ENCODE measurements at places on chromosomes 2 and 18. TPM values are rescaled to one million over a fixed set of nuclear protein-coding genes. Genes with fewer than 3 reads are reported as not detected.

DNA sequence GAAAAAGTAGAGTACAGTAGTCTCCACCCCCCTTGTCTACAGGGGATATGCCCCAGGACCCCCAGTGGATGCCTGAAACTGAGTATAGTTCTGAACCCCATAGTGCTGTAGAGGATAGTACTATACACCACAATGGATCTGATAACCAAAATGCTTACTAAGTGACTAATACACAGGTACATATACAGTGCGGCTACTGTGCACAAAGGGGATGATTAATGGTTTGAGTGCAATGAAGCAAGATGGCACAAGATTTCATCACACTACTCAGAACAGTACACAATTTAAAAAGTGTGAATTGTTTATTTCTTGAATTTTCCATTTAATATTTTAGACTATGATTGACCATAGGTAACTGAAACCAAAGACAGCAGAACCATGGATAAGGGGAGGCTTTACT, 446.9 kb upstream of the NRP2 start:
- ATAC-seq = no peak

DNA sequence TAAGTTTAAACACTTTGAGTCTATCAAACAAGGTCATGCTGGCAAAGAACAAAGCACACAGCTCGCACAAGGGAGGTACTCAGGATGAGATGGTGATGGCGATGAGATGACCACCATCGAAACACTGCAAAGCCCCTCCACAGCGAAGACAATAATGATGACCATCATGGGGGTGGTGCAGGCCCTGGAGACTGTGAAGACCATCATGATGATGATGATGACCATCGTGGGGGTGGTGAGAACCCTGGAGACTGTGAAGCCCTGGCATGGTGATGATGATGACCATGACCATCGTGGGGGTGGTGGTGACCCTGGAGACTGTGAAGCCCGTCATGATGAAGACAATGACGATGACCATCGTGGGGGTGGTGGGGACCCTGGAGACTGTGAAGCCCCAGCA, 81.6 kb upstream of the SALL3 start:
- ATAC-seq = no peak

DNA sequence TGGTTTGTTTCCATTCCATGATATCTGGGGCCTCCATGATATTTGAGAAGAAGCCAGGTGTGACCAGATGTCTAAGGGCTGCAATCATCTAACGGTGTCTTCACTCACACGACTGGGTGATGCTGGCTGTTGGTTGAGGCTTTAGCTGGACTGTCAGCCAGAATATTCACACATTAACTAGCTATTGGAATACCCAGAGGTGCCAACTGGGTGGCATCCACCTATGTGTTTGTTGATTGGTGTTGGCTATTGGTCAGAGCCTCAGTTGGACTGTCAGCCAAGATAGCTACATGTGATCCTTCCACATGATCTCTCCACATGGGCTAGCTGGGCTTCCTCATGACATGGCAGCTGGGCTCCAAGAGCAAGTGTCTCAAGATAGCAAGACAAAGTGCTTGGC, 117.4 kb downstream of the CDCA7 start:
- no peak for ATAC-seq

- no peak for ATAC-seq
Observed at GRCh38 chr18:74758995-74759394, 161.3 kb downstream of the ZNF407 start.

DNA sequence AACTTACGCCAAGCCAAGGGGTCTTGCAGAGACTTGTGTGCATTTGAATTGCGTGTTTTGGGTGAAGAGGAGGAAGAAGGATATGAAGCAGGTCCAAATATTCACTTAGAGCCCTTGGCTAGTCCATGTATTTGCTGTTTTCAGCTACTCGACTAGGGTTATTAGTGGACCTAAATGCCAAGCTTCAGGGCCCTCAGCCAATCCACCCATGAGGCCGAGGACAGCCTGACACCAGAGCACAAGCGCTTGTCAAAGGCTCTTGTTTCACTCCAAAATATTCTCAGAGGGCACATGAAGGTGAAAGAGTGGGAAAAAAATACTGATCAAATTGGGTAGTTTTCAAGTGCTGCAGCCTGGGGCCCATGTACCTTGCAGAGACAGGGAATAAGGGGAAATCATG, 174.8 kb upstream of the ACAA2 start:
- no peak for ATAC-seq

- ATAC-seq = peak; percentile 95
Observed at GRCh38 chr2:216142540-216142939, 33.4 kb downstream of the XRCC5 start.

- ATAC-seq = no peak
Observed at GRCh38 chr18:4060427-4061281, 394.5 kb downstream of the DLGAP1 start.

DNA sequence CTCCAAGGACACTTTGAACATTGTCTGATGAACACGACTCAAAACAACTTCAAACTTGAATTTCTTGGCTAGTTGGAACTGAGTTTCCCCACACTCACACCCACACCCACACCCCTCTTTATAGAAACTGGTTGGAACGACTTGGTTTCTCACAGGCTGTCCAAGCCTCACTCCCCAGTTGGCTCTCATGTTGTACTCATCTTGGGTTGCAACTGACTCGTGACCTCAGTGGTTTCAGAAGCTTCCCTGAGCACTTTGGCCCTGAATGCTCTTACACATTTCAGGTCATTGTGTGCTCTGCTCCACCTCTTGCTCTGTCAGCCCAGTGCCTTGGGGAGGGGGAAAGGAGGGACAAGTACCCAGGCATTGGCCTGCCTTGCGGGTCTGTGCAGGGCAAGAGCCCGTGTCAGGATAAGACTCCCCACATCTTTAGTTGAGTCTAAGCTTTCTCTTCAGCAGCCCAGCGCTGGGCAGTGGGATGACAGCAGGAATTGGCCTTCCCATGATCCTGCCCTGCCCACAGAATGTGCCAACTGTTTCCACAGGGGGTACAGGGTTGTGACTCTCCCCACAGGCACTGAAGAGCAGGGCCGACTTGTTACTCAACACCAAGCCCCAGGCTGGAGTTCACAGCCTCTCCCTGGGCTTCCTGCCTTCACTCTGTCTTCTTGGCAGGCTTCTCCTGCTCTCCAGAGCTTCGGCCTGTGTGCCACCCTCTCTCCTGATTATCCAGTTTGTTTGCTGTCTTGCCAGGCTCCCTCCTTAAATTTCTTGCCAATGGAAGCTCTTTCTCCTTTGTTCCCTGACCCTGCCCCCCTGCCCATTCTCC, 104.6 kb downstream of the RTN4 start:
- ATAC-seq = peak; percentile 79

- no peak for ATAC-seq
Observed at GRCh38 chr2:9297807-9298206, 91.2 kb downstream of the ASAP2 start.

The TLX2 gene
- total RNA-seq = 1.4 TPM

The PIEZO2 gene
- not detected for total RNA-seq

The SULT1C2 gene
- total RNA-seq = not detected
